Cerebellar nuclear complex (tissue), 1 donor: ENCODE measurements at places on chromosomes 4 and X.

DNA sequence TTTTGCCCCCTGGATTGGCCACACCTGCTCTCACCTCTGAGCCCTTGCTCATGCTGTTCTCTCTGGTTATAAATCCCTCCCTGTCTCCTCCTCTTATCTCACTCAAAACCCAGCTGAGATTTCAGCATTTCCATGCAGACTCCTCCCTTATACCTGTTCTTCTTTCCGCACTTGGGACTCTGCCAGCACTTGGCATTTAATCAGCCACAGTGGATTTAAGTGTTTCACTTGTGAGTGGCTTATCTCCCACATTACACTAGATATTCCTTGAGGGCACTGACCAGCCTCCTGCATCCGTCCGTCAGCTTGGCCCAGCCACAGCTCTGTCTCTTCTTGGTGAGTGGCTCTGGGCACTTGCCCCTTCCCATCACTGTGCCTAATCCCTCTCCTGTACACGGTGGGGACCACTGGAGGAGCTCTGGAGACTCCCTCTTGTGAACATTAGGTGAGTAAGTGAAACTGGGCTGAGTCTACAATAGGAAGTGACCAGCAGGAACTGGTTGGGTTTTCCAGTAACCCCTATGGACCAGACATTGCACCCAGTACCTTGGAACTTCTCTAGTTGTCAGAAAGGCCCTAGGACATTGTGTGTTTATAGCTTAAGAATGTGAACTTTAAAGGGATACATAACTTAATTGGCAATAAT, 19.9 kb downstream of the FGFBP1 start:
- no peak for DNase-seq

GRCh38 chr4:153573881-153574802, 108.0 kb downstream of the TMEM131L start:
- DNase-seq: no peak

- no peak for DNase-seq
Measured at GRCh38 chrX:54494989-54495813, 833 bp downstream of the FGD1 start.

DNA sequence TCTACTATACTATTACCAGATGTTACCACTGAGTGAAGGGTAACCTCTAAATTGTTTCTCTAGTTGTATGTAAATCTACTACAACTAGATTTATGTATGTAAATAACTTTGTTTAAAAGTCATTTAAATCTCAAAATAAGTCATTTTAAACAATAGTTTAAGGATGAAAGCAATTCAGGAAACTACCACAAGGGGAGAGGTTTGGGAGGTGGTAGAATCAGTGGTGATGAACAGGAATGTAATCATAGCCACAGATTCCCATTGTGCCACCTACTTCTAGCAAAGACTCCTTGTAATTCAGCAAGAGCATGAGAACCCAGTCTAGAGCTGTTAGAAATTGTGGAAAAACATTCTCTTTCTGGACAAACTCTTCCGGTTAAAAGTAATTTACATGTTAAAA, 234.6 kb downstream of the SLC7A11 start:
- no peak for DNase-seq

DNA sequence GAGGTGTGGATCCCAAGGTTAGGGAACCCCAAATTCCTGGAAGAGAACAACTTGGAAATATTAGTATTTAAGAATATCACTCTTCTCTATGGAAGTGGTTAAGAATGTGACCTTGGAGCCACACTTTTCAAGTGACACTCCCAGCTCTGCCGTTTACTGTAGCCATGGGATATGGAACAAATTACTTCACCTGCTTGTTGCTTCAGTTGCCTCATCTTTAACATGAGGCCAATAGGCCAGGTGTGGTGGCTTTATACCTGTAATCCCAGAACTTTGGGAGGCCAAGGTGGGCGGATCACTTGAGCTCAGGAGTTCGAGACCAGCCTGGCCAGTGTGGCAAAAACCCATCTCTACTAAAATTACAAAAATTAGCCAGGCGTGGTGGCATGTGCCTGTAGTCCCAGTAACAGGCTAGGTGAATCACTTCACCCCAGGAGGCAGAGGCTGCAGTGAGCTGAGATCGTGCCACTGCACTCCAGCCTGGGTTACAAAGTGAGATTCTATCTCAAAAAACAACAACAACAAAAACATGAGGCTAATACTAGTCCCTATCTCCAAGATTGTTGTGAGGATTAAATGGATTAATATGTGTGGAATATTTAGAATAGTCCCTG, 13.0 kb downstream of the IL13RA1 start:
- DNase-seq: no peak

GRCh38 chrX:101803451-101803850, 128.4 kb downstream of the ZMAT1 start:
- DNase-seq: no peak

DNA sequence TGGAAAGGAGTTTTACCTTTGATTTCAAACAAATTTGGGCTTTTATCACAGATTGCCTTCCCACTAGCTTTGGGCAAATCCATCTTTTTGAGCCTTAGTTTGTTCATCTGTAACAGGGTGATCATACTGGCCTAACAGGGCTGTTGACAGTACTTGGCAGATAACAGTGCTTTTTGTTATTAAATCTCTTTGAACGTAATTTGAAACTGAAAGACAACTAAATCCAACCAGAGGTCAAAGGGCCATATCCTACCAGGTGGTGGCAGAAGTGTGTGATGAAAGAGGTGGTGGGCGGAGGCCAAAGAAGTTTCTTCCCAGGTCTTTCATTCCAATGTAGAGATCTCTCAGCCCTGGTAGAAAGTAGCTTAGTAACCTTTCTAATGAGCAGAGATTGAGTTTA, 35.2 kb upstream of the TADA2B start:
- no peak for DNase-seq

DNA sequence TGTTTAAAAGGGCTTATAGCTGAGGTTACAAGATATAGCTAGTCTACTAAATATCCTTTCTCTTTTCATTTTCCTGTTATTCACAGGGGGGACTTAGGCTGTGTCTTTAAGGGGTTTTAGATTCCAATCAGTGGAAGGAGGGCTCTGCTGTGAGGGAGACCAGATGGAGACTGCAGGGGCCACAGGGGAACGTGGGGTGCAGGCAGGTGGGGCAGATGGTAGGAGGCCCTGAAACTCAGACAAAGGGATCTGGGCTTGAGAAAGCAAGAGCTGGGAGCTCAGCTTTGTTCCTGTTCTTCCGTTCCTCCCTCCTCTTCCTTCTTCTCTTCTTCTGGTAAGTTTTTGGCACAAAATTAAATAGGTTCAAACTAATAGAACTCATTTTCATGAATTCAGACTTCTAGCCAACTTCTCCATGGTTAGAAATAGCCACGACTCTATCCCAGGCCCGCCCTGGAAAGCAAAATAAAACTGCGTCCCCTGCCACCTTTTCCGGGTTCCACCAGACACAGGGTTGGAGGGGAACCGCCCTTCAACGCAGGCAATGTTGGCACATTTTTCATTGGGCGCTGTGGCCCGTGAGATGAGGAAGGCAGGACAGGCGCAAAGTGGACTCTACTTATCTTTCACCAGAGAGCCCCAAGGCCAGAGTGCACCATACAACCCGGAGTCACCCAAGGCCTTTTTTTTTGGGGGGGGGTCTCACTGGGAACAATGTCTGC, 3.5 kb upstream of the TMSB4X start:
- no peak for DNase-seq

DNA sequence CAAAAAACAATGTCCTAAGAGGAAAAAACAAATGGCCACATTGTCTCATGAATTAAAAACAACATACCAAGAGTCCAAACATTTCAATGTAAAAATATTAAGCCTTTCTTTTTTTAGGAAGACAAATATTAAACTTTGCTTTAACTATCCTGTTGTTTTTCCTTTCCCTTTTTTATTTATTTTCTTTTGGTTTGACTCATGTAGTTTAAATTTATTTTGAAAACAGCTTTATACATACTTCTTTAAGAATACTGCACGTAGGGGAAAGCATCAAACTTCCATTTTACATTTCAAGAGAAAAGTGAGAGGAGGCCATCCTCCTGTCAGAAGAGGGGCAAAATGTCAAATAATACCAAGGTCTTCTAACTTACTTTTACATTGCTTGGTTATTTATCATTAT, 8.7 kb downstream of the GAB1 start:
- DNase-seq: no peak

- no peak for DNase-seq
Measured at GRCh38 chrX:132063862-132064261, 40.8 kb downstream of the STK26 start.

DNA sequence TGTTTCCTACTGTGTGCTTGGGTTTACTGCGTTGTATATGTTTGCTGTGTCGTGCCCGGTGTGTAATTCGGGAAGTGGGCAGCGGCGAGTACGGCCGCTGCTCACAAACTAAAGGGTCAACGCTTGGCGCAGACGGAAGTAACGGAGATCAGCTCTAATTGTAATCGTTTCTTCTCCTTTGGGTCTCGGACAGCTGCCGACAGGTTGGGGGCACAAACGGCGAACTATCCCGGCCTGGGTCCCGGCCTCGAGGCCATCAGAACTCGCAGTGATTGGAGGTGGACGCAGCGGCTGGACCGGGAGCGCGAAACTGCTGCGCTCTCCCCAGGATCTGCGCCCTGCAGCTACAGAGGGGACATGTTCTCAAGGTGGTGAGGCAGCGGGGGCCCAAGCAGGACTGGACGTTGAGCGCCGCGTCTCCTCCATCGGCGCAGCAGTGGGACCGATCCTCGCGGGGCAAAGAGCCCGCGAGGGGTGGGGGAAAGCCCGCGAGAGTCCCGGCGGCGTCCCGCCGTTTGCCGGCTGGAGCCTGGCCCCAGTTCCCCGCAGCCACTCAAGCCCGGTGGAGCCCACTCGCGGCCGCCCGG, 516 bp upstream of the ZIC3 start:
- no peak for DNase-seq

DNA sequence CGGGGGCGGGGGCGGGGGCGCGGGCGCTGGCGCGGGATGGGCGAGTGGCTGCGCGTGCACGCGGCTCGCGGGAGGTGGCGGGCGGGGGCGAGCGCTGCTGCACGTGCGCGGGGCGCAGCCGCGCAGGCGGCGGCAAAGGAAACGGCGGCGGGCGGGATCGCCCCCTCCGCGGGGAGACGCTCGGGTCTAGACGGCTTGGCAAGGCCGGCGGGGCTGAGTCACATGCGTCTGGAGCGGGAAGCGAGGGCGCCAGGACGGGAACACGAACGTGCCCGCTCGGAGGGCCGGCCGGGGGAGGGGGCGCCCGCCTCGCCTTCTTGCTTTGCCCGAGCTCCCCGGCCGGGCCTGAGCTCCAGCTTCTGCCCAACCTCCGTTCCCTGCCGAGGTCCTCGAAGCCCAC, 4.3 kb upstream of the HAUS7 start:
- no peak for DNase-seq

DNA sequence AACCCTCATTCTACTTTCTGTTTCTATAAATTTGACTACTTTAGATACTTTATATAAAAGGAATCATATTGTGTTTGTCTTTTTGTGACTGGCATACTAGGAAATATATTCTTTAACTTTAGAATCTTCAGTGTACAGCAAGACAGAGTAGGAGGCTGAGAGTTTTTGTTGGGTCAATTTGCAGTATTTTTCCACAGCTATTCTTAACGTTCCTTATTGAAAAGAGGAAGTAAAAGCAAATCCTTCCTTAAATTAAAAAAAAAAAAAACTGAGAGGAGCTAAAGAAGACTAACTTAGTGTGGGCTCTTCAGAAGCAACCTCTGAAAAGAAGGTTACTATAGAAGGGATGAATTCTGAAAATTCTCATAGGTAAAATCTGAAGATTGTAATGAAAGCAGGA, 1194.6 kb downstream of the ADGRL3 start:
- no peak for DNase-seq

DNA sequence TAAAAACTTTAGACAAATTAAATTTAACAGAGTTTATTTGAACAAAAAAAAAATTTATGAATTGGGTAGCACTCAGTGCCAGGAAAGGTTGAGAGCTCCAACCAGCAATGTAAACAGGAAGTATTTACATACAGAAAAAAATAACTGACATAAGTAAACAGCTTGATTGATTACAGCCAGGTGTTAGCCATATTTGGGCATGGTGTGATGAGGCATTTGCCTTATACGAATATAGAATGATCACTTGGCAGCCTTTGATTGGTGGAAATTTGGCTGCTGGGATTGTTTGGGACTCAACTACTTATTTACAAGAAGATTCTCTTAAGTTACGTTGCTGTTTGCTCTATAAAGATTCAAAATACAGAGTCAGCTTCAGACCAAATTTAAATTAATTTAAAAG, 172.0 kb downstream of the ADAM29 start:
- DNase-seq: no peak

GRCh38 chr4:76723373-76723772, 174.6 kb downstream of the SOWAHB start:
- no peak for DNase-seq

- DNase-seq: no peak
Measured at GRCh38 chr4:124278477-124278876, 434.1 kb downstream of the ANKRD50 start.

DNA sequence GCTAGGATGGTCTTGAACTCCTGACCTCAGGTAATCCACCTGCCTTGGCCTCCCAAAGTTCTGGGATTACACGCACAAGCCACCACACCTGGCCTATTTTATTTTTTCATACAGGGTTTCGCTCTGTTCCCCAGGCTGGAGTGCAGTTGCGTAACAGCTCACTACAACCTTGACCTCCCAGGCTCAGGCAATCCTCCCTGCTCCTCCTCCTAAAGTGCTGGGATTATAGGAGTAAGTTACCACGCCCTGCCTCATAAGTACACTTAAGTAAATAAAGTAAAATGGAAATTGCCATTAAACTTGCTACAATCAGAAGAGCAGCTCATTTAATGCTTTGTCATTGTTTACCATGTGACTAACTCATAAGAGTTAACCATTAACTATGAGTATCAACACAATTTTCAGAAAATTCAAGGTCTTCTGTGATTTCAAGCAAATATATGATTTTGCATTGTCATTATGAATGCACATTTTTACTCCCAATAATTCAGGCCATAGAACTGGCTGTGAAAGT, 12.3 kb downstream of the UGDH start:
- no peak for DNase-seq

DNA sequence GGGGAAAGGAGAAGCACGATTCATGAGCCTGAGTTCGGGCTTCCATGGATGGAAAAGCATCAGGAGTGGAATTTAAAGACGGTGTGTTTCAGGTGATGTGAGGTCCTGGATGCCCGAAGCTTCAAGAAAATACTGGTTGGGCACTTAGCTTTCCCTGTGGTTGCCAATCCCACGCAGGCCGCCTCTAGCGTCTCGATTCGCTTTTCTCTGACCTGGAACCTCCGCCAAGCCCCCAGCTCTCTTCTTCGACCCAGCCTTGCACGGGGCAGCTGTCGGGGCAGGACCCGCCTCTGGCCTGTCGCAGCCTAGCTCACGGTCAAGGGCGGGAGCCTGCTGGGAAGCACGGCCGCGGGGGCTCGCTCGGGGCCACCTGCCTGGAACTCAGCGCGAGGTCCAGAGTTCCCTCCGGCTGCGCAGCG, 308 bp upstream of the TLR2 start:
- no peak for DNase-seq
